ENCODE measurements at places on chromosomes 7 and 10. TPM values are rescaled to one million over a fixed set of nuclear protein-coding genes. Genes with fewer than 3 reads are reported as not detected.

DNA sequence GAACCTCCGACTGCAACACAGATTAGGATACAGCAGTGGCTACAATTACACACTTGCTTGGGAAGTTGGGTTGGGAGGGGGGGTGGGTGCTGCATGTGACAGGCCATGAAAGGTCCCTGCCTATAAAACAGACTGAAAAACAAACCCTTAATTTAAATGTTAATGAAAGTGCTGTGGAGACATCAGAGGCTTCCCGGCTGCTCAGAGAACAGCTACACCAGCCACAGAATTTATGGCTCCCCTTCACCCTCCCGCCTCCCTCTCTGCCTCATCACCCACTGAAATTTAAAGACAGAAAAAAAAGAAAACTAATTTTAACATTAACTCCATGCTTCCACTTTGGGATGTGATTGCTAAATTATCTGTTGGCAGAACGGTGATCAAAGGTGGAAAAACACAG is 34.7 kb downstream of the FBXW4 start:
- DNase-seq: no peak

DNA sequence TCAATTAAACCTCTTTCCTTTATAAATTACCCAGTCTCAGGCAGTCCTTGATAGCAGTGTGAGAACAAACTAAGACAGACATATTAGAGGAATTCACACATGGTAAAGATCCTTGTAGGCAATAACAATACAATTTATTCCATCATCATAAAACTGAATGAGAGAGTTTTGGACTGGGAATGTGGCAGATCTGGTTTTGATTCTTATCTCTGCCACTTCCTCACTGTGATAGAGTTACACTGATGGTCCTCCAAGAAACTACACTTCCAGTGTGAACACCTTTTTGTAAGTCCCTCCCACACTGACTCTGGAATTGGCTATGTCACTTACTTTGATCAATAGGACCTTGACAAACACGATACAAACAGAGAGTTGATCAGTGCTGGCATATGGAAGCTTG is 2.9 kb downstream of the ENO4 start:
- no peak for DNase-seq

GRCh38 chr7:130151591-130152492 is 53.4 kb downstream of the TMEM209 start:
- DNase-seq: peak; percentile 29

GRCh38 chr10:79452174-79452611 is 6.8 kb upstream of the ZCCHC24 start:
- no peak for DNase-seq

DNA sequence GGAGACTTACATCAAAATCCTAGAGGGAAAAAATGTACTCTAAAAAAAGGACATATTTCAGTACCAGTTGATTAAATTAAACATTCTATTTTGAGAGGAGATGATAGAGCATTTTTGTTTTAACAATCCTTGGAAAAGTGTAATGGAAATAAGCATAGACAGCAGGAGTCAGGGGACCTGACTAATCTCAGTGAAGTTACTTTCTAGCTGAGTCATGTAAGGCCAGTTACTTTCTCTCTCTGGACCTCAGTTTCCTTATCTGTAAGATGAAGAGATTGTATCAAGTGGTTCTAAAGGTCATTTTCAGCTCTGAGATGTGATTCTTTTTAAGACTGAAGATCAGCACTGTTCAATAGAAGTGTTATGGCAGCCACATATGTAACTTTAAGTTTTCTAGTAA is 44.1 kb downstream of the VTI1A start:
- no peak for DNase-seq

- DNase-seq: peak; percentile 1
Observed at GRCh38 chr7:65448816-65449504, 75.3 kb downstream of the ZNF92 start.

DNA sequence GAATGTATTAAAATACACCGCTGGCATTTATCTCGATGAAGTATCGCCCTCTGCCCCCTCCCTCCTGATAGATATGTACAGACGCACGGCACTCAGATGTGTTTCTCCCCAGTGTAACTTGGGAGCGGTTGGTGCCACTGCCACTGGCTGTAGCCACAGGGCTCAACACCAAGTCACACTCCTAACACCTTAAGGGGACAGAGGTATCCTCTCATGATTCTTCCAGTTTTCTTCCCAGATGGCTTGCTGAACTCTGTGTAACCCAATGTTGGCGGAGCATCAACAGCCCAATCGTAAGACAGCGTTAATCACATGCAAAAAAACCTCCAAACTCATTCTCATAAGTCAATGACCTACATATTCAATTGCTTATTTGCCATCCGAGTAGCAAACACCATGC is 35.5 kb downstream of the CTBP2 start:
- DNase-seq: no peak

GRCh38 chr10:79386637-79387465 is 39.6 kb downstream of the PPIF start:
- no peak for DNase-seq

- DNase-seq: no peak
Observed at GRCh38 chr7:144529269-144529926, 125.9 kb upstream of the NOBOX start.

DNA sequence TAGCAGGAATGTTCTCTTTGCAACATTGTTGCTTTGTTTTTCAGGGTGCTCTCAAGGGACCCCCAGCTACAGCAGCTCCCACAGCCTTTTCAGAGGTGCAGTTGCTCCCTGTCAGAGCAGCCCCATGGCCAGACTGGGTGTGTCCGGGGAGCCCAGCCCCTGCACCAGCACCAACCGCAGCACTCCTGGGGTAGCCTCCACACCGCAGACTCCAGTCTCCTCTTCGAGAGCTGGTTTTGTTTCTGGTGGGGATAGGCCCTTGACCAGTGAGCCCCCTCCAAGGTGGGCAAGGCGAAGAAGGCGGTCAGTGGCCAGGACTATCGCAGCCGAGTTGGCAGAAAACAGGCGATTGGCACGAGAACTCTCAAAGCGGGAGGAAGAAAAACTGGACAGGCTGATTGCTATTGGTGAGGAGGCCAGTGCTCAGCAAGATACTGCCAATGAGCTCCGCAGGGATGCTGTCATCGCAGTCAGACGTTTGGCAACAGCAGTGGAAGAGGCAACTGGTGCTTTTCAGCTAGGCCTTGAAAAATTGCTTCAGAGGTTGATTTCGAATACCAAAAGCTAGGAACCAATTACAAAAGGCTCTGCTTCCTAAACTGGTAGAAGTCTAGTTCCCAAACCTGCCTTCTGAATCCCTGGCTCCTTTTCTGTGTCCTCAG is 5.4 kb downstream of the HSPA14 start:
- DNase-seq: no peak

GRCh38 chr7:155161690-155162089 is 91.6 kb downstream of the HTR5A start:
- no peak for DNase-seq

DNA sequence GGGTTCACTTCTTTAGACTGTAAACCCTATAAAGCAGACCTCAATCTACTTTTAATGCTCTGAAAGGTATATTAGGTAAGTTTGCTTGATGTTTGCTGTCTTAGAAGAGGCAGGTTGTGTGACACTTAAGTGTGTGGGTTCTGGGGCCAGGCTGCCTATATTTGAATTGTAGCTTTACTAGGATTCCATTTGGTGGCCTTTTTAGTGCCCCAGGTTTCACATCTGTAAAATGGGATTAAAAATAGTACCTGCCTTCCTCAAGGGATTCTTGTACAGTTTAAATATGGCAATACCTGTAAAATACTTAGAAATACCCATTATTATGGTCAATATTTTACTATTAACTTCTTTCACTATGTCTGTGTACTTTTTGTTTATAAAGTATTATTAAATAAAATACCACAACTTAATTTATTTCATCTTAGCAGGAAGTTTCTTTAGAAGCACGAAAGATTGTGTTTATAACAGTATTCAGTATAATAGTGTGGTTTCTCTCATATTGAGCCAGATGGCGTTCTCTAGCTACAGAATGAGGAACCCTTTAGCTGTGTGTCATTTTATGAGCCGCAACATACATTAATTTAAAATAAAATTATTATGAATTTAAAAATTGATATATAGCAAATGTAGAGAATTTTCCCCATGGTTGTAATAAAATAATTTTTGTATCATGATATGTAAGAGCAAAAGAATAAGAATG is 94.2 kb downstream of the CDK14 start:
- DNase-seq: no peak

GRCh38 chr7:112887337-112887736 is 97.1 kb upstream of the TMEM168 start:
- no peak for DNase-seq

DNA sequence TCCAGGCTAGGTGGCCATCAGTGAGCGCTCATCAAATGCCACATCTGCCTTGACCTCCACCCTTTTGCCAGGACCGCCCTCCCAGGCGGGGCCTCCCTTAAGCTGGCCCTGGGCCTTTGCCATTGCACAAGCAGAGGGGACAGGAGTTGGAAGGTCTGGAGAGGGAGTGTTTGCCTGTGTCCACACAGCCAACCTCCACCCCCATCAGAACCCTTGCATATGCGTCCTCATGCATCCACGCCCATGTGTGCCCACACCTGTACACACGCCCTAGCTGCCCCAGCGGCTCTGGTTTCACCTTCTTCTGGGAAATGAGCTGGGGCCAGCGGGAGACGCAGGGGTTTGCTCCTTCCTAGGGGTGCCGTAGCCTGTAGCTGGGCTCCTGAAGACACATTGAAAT is 64.0 kb downstream of the NEURL1 start:
- DNase-seq: no peak

- peak; percentile 24 for DNase-seq
Observed at GRCh38 chr7:127652333-127653248, 597 bp downstream of the SND1 start.

DNA sequence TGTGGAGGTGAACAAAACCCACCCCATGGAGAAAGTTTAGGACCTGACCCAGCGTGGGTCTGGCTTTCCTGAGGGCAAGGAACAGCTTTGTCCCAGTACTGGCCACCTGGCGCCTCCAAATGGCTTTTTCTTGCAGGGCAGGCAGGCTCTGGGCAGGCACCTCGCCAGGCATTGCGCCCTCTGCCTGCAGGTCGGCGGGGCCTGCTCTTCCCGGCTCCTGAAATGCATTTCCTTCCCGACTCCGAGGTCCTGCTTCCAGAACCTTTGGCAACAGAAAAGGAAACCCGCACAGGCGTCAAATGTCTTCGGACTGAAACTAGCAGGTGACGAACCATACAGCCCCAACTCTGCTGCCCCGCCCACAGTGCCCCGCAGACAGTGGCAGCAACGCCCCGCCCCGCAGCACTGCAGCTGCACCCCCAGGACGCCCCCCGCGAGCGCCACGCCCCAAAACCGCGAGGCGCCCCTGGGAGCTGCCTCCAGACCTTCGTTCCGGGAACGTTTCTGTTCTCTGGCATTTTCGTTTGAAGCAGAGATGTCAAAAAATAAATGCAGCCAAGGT is 65.5 kb downstream of the C10orf143 start:
- DNase-seq: peak; percentile 44

NPSR1 gene
- polyA plus RNA-seq: not detected

SRRM3 gene
- 5.7 TPM for polyA plus RNA-seq

All from A549 (cell line).